ENCODE measurements at places on chromosomes 1 and 21. TPM values are rescaled to one million over a fixed set of nuclear protein-coding genes. Genes with fewer than 3 reads are reported as not detected.

Gene SYTL1
- 12.3 TPM for polyA plus RNA-seq

Gene EXO1
- 16.2 TPM for polyA plus RNA-seq

Gene OR2L13
- polyA plus RNA-seq: not detected

Gene KRTAP19-3
- not detected for polyA plus RNA-seq

Gene RXFP4
- not detected for polyA plus RNA-seq

Gene EDARADD
- polyA plus RNA-seq: 3.2 TPM

Gene SLAMF8
- polyA plus RNA-seq: not detected

Gene EFNA3
- 13.5 TPM for polyA plus RNA-seq

Gene PRSS38
- not detected for polyA plus RNA-seq

Gene FCRL1
- not detected for polyA plus RNA-seq

Gene ST6GALNAC3
- 5.5 TPM for polyA plus RNA-seq

Gene GSTM1
- polyA plus RNA-seq: not detected

Gene CTBS
- 2.9 TPM for polyA plus RNA-seq

Gene LCE6A
- polyA plus RNA-seq: not detected

Gene EPHA10
- polyA plus RNA-seq: 0.21 TPM

Gene GPR137B
- polyA plus RNA-seq: 4.5 TPM

Gene MYBPH
- polyA plus RNA-seq: not detected

Gene KCNJ6
- polyA plus RNA-seq: 0.35 TPM

Gene PLA2G4A
- 1.1 TPM for polyA plus RNA-seq

Gene LAPTM5
- polyA plus RNA-seq: 1.0 TPM

Gene PPIAL4G
- 0.07 TPM for polyA plus RNA-seq

Gene PROK1
- not detected for polyA plus RNA-seq

Gene S100A16
- polyA plus RNA-seq: 13.0 TPM

Gene C1orf74
- 2.8 TPM for polyA plus RNA-seq

Gene ZNF683
- not detected for polyA plus RNA-seq

Gene OR10Z1
- not detected for polyA plus RNA-seq

Gene CACHD1
- 12.6 TPM for polyA plus RNA-seq

Gene GRIK1
- 0.18 TPM for polyA plus RNA-seq

Gene LMO4
- 35.6 TPM for polyA plus RNA-seq

Gene CD52
- 7.3 TPM for polyA plus RNA-seq

Gene AADACL3
- 0.30 TPM for polyA plus RNA-seq

Gene KCNK1
- polyA plus RNA-seq: 12.1 TPM

Gene TMEM125
- 16.2 TPM for polyA plus RNA-seq

Gene RIMS3
- 8.7 TPM for polyA plus RNA-seq

Gene RGSL1
- polyA plus RNA-seq: not detected

Gene MPL
- polyA plus RNA-seq: not detected

Gene C1orf174
- polyA plus RNA-seq: 26.3 TPM

Gene ADAMTSL4
- polyA plus RNA-seq: 5.8 TPM

Gene ETNK2
- polyA plus RNA-seq: 7.6 TPM

Gene DCST2
- 0.28 TPM for polyA plus RNA-seq

Gene HRNR
- polyA plus RNA-seq: not detected

Gene GBP6
- polyA plus RNA-seq: not detected

Gene RAVER2
- polyA plus RNA-seq: 7.8 TPM

Gene VSIG8
- not detected for polyA plus RNA-seq

Gene SPRR4
- not detected for polyA plus RNA-seq

Gene CLEC20A
- polyA plus RNA-seq: not detected

Gene PCAT6
- 28.1 TPM for polyA plus RNA-seq

Gene FASLG
- not detected for polyA plus RNA-seq

Gene TAS1R1
- 0.19 TPM for polyA plus RNA-seq

Gene NTRK1
- polyA plus RNA-seq: 0.23 TPM

Gene ECM1
- polyA plus RNA-seq: 0.74 TPM

Gene ATP6V1G3
- not detected for polyA plus RNA-seq

Gene SPRR5
- not detected for polyA plus RNA-seq
